ENCODE measurements at places on chromosomes 2 and 18.

DNA sequence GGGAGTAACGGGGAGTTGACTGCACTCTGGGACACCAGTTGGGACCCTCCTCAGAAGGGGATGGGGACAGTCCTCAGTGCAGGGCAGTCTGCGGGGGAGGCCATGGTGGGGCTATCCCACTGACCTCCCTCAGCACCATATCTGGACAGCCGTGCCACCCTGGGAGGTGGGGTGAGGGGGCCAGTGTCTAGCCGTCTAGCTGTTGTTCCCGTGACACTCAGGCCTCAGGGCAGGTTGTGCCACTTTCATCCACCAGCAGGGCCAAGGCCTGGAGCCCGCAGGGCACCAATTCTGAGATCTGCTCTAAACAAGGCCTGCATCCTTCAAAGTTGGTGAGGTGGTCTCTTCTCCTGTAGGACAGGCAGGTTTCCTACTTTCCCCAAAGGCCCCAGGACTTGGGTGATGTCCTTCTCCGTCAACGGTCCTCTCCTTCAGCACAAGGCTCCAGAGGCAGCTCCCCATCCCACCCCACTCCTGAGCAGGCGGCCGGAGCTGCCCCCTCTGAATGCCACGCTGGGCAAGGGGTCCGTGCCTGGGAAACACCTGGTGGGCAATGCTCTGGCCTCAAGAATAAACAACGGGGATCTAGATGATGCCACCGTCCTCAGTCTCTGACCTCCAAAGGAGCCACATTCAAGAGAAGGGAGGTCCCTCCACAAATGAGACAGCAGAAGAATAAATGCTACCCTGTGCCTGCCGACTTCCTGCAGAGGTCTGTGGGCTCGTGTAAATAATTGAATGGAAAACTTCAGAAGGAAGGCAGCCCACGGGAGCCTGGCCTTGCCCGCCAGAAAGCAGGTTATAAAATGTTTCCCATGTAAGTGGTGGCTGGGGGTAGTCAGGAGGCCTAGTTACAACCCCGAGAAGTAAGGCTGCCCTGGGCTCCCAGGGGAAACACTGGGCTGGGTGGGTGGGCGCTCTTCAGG lies 42.8 kb upstream of the PTMA start:
- no peak for DNase-seq

DNA sequence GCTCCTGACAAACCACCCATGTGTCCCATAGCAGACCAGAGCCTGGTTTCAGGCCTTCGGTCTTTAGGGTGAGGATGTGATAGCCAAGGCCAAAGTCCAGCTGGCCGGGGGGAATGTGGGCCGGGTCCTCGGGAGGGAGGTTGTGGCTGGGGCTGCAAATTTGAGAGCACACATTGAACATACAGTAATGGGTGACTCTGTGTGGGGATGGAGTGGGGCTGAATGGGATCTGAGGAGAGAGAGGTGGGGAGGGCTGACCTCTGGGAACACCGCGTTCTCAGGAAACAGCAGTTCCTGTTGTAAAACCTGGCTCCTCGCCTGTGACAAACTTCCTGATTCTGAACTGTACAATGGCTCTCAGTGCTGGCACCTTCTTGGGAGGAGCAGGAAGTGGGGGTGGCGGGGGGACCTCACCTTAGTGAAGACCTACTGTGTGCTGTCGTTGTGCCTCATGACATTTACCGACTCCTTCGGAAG lies 48.8 kb downstream of the MCFD2 start:
- no peak for DNase-seq

DNA sequence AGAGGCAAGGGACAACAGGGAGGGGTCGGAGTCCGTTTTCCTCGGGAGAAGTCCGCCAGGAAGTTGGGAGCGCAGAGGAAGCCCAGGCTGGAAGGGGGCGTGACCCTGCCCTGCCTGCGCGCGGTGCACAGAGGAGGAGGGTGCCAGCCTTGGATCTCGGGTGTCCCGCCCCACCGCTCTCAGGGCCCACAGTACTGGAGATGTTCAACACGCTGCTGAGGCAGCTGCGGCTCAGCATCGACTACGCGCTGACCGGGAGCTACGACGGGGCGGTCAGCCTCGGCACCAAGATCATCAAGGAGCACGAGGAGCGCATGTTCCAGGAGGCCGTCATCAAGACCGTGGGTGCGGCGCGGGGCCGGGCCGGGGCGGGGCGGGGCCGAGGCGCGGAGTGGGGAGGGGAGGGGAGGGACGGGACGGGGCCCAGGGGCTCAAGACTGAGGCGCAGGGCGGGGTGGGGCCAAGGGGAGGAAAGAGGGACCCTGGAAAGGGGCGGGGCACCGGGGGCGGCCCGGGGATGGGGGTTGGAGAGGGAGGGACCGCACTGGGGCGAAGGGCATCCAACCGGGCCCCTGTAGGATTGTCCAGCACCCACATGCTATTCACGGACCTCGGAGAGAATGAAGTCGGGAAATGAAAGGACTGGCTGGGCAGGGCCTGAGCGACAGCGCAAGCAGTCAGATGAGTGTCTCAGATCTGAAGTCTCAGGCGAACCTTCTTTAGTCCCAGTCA lies 36.6 kb downstream of the POMC start:
- no peak for DNase-seq

DNA sequence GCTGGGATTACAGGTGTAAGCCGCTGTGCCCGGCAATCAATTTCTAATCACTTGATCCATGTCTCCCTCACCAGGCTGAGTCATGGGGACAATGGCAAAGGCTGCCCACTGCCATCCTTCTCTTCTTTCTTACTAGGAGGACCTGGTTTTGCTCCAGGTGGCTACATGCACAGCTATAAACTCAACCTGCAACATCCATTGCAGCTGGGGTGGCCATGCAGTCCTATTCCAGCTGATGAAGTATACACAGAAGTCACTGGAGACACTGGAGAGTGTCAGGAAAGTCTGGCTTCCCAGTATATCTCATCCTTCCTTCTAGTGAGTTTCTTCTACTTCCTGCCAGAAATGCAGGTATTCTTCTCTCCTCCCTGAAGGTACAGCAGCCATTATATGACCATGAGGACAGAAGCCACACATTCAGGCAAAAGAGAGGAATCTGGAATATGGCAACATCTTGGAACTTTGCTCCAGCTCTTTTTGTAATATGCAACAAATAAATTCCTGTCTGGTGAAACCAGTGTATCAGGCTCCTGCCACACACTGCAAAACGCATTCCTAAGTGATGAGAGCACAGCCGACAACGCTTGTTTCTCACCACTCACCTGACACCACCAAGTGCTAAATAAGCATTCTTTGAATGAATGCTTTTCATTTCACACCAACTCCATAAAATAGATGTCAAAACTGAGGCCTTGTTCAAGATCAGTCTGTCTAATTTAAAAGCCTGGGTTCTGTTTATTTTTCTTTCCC lies 32.3 kb downstream of the SCTR start:
- DNase-seq: no peak
